Adrenal gland (tissue), 19 donors: ENCODE measurements at places on chromosomes 12 and 14. TPM values are rescaled to one million over a fixed set of nuclear protein-coding genes. Genes with fewer than 3 reads are reported as not detected.
A peak's percentile ranks its signal among the peaks of the same experiment; 100 is the strongest.

DNA sequence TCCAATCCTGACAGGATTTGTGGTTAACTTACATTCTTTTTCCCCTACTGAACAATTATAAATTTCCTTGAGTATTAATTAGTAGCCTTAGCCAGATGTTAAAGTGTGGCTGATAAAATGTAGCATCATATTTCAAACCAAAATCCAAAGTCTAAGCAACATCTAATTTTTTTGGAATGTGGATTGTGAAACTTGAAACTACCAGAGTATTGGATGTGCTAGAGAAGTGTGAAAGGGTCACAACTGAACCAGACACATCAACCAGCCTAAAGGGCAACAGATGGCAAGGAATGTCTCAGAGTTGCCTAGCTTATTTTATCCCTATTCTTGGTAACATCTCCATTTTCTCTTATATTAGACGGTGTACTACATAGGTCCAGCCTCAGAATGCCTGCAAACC is 153.1 kb upstream of the DCN start:
- no peak for DNase-seq

Gene CATSPERB
- polyA plus RNA-seq: 0.11 TPM

DNA sequence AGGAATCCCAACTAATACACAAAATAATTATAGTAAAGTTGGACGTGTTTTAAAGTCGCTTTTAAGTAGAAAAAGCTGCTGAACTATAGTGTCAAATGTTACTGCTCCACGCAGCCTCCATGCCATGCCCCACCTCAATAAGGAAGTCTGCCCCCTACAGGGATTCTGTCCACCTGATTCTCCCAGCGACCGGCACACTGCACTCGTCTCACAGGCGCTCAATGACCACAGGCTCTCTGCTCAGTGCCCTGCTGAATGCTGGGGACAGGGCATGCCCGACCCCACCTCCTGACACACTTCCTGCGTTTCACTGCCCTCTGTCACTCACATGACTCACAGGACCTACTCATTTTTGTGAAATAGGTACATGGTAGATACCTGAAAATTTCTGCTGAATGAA is 48.9 kb downstream of the BDKRB1 start:
- DNase-seq: no peak

Gene ACSM4
- polyA plus RNA-seq: not detected

Gene SLC16A7
- polyA plus RNA-seq: 5.3 TPM

GRCh38 chr14:49966971-49967630 is 74.2 kb downstream of the ARF6 start:
- DNase-seq: no peak

Gene PSME1
- 205 TPM for polyA plus RNA-seq

DNA sequence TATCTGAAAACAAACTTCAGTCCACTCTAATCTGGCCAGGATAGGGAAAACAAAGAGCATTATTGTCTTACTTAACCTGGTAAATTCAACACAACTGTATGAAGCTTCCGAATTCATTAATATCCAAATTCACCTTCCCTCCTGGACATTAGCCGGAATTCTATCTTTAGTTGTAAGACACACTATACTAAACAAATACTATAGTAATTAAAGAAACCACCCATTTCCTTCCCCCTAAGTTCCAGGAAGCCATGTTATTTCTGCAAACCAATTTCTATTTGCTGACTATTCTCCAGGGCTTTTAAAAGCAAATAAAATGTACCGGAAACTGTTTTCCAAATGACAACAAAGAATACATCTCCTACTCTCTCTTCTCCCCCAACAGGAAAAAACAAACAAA is 122.7 kb upstream of the MDM1 start:
- DNase-seq: no peak

Gene CLEC1B
- 1.3 TPM for polyA plus RNA-seq

DNA sequence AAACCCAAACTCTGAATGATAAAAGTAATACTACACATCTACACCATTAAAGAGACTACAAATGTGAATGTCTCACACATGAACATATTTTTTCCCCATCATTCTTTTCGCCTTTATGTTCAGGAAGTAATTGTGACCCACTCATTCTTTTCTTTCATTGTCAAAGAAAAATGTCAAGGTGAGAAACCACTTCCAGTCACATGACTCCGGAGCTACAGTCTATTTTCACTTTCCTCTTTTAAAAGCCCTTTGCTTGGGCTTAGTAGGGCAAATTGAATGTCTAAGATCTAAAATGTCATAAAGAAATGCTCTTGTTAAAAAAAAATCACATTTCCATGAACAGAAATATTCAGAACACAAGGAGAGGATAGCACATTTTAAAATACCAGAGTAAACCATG is 461.3 kb downstream of the SOX5 start:
- DNase-seq: no peak

- DNase-seq: no peak
Measured at GRCh38 chr12:50363141-50363540, 33.3 kb downstream of the FAM186A start.

DNA sequence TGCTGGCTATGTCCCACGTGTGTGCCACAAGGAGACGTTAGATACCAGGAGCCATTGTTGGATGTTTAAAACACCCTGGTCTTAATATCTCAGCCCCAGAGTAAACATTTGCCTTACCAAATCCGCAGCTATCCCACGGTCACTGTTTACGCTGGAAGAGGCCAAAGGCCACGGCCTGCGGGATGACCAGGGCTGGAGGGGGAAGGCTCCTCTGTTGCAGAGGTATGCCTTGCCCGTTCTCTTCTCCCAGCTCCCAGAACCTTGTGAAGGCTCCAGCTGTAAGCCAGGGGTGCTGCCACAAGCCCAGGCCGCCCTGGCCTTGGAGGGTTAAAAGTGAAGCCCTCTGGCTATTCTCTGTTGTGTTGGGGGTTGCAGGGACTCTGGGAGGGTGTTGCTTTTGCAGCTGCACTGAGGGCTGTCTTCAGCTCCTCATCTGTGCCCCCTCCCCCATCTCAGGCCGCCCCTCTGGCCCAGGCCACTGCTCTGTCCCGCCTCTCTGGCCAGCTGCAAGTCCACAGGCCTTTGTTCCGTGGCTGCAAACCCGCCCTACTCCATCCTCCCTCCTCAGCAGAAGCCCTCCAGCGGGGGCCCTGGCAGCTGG is 2.5 kb downstream of the PLEKHG3 start:
- DNase-seq: no peak

Gene IL23A
- 0.55 TPM for polyA plus RNA-seq

DNA sequence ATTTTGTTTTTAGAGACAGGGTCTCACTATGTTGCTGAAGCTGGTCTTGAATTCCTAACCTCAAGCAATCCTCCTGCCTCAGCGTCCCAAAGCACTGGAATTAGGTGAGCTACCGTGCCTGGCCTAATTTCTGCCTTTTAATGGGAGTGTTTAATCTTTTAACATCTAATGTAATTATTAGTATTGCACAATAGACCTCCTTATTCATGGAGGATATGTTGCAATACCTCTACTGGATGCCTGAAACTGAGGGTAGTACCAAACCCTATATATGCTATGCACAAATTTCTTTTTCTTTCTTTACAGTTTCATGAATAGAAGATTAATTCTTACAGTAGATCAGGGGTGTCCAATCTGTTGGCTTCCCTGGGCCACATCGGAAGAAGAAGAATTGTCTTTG is 47.8 kb downstream of the MYRFL start:
- DNase-seq: no peak

Gene ZFYVE1
- polyA plus RNA-seq: 21.6 TPM

- no peak for DNase-seq
Measured at GRCh38 chr14:33257796-33258195, 319.1 kb downstream of the NPAS3 start.

Gene C3AR1
- polyA plus RNA-seq: 15.7 TPM

Gene TECPR2
- 12.1 TPM for polyA plus RNA-seq

Gene TDG
- 24.5 TPM for polyA plus RNA-seq

Gene CLEC4D
- not detected for polyA plus RNA-seq

DNA sequence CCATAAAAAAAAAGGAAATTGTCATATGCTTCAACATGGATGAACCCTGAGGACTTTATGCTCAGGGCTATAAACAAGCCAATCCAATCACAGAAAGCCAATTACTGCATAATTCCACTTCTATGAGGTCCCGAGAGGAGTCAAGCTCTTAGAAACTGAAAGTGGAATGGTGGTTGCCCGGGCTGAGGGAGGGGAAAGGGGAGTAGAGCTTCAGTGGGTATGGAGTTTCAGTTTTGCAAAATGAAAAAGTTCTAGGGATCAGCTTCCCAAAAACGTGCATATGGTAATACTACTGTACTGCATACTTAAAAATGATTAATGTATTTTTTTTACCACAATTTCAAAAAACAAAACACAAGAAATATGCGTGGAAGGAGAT is 52.0 kb downstream of the RNF34 start:
- DNase-seq: no peak

Gene CLEC6A
- polyA plus RNA-seq: not detected

GRCh38 chr12:65937161-65937641 is 112.9 kb downstream of the HMGA2 start:
- DNase-seq: no peak

DNA sequence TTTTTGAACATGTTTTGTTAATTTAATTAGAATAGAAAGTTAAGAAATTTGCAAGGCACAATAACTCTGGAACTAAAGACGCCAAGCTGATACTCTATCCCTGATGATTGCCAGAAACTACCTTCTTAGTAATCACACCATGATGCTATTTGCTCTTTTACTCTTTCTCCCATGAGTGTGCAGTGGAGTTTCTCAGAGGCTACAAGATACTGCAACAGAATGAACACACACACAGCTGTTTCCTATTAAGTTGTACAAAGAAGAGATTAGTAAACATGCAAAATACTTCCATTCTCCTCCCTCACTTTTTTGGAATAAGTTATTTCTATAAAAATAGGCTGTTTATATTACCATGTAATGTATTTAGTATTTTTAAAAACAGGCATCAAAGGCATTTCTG is 1367.5 kb downstream of the AACS start:
- no peak for DNase-seq

DNA sequence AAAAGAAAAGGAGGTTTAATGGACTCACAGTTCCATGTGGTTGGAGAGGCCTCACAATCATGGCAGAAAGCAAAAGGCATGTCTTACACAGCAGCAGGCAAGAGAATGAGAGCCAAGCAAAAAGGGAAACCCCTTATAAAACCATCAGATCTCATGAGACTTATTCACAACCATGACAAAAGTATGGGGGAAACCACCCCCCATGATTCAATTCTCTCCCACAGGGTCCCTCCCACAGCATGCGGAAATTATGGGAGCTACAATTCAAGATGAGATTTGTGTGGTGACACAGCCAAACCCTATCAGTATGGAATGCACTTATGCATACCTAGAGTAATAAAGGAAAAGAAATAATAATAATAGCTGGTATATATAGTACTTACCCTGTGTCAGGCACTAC is 4.5 kb upstream of the GLIPR1 start:
- no peak for DNase-seq

- no peak for DNase-seq
Measured at GRCh38 chr14:56208520-56208919, 90.3 kb downstream of the PELI2 start.

Gene REM2
- 0.09 TPM for polyA plus RNA-seq

GRCh38 chr12:5713599-5714081 is 231.4 kb downstream of the ANO2 start:
- DNase-seq: no peak

- DNase-seq: peak; percentile 28
Measured at GRCh38 chr12:52517005-52517835, 3.0 kb downstream of the KRT5 start.
